ENCODE measurements at places on chromosomes 4 and X.

- DNase-seq, result no peak
Observed at GRCh38 chr4:71261001-71261400, 77.8 kb upstream of the SLC4A4 start.

GRCh38 chr4:182880387-182881356 is 36.5 kb downstream of the DCTD start:
- DNase-seq, result no peak

- DNase-seq, result no peak
Observed at GRCh38 chr4:184293552-184293951, 75.9 kb upstream of the ENPP6 start.

DNA sequence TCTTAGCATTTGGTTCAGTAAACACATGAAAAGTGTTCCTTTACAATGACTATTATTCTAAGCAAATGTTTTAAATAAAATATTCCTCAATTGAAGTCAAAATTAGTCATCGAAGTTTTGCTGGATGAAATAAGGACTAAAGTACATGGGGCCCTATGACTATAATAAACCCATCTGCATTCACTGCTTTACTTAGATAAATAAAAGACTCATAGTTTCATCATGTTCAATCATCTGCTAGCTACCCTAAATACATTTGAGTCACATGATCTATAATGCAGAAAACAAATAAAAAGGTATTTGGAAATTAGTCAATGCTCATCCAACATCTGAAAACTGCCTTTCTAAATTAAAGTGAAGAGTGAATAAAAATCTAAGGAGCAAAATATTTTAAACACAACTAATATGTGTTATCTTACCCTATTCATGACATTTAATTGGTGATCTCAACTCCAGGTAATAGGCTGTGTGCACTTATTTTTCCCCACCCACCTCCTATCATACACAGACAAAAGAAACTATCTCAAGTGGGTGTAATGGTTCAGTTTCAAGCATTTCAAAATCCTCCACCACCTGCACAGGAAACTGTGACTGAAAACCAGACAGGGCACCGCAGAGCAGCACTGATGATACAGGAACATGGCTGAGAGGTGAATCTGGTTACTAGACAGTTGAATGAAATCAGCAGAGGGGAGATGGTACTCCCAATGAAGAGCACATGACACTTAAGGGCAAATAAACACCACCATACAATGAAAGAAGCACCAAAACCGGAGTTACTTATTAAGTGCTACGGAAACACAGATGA is 78.6 kb downstream of the CAMK2D start:
- DNase-seq, result no peak

- DNase-seq, result no peak
Observed at GRCh38 chrX:82675104-82675503, 833.0 kb upstream of the POU3F4 start.

GRCh38 chrX:19846995-19847790 is 40.2 kb downstream of the SH3KBP1 start:
- no peak for DNase-seq

DNA sequence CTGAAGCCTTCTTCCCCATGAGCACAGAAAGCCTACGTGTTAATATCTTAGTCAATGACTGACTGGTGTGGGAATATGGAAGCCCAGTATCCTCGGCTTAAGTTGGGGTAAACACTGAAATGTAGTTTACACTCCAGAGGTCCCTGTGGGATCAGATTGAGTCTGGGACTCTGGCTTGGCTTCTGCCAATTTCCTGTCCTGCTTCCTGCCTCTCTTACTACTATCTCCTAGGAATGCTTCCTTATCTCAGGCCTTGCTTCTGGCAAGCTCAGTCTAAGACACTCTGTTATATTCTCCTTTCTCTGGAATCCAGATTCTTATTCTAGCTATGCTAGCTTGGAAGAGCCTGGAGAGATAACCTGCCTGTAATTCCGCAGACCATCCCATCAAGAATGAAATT is 174.0 kb upstream of the LDB2 start:
- DNase-seq, result no peak

DNA sequence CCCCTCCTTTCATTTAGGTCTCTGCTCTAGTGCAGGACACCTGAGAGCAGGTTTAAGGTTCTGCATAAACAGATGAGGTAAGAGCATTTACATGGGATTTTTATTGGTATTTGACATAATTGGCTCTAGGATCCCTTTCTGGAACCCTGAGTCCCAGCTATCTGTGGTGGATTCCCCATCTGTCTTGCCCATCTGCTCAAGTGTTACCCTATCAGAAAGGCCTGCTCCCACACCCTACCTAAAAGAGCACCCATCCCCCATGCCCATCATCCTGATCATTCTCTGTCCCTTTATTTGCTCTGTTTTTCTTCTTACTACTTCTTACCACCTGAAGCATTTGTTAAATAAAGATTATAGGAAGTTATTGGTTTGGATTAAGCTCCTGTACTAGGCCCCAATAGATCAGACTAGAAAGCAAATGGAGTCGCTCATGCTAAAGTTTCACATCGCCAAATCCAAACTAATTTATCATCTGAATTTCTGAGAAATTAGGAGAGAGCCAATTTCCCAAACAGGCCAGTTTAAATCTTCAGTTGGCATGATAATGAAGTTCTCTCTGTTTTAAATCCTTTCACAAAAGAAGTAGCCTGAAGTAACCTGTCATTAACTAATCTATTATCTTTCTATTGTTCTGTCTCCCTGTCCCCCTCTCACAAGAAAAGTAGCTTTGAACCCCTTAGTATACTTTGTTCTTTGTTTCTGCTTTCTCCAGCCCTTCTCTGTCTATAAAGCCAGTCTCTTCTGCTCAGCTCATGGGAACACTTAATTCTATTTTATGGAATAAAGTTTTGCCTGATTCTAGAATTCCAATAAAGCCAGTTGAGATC is 178.6 kb downstream of the ZNF674 start:
- no peak for DNase-seq

DNA sequence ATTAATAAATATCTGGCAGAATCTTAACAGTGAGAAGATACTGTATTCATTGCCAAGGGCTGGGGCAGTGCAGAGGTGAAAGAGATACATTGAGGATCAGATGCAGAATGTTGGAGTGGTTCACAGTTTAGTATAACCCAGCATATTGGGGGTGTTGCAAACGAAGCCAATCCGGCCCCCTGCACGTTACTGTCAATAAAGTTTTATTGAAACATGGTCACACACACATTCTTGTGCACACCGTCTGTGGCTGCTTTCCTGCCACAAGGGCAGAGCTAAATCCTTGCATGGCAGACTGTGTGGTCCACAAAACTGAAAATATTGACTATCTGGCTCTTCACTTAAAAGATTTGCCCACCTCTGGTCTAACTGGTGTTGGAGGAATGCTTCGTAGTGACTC is 119.7 kb downstream of the SHOX start:
- no peak for DNase-seq

- DNase-seq, result no peak
Observed at GRCh38 chr4:187178587-187178986, 454.9 kb upstream of the FAT1 start.

DNA sequence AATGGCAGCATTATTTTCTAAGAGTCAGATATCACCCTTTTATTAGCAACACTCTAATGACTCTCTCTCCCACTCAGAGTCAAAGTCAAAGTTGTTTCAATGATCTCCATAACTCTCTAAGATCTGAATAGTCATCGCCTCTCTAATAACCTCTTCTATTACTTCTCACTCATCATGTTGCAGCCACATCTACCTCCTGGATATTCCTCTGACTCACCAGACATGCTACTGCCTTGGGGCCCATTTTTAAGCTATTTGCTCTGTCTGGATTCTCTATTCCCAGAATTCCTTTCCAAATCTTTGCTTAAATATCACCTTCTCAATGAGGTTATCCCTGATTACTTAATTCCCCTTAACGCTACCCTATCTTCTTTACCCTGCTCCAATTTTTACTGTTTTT is 391.8 kb upstream of the MAGEB16 start:
- no peak for DNase-seq

DNA sequence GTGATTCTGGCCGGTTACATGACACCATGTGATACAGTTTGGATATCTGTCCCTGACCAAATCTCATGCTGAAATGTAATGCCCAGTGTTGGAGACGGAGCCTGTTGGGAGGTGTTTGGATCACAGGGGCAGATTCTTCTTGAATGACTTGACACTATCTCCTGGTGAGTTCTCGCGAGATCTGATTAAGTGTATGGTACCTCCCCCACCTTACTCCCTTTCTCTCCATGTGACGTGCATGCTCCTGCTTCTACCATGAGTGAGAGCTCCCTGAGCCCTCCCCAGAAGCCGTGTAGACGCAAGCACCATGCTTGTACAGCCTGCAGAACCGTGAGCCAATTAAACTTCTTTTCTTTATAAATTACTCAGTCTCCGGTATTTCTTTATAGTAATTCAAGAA is 23.6 kb downstream of the CPE start:
- no peak for DNase-seq

DNA sequence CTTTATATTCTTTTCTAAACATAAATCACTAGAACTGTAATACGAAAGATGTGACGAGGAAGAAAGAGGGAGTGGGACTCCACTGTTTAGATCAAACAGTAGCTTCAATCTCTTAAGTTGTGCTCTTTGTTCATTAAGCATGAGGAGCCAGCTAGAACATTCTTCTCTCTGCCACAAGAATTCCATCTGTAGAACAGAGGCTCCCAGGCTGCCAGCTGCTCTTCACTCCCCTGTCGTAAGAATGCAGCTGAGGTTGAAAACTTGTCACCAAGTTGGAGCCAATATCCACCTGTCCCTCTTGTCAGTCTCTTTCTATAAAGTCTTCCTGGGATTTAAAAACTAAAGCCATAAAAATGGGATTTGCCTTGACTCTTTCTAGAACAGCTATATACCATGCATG is 65.0 kb upstream of the SEC24B start:
- DNase-seq, result no peak

DNA sequence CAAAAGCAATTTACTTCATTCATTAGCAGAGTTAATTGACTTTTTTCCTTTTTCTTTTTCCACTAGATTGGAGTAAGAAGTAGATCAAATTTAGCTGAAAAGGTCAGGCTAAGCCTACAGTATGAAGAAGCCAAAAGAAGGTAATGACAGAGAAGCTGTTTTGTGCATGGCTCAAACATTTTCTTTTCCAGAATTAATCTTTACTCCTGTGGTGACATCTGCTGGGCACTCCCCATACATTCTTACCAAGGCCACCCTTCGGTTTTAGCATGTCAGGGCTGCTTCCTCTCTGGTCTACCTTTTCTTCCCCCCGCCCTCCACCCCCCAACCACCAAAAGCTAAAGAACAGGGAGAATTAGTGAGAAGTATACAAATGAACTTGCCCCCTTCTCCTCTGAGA is 70.2 kb downstream of the CLDN22 start:
- no peak for DNase-seq

- DNase-seq, result no peak
Observed at GRCh38 chr4:138632856-138633579, 382.6 kb upstream of the NOCT start.

DNA sequence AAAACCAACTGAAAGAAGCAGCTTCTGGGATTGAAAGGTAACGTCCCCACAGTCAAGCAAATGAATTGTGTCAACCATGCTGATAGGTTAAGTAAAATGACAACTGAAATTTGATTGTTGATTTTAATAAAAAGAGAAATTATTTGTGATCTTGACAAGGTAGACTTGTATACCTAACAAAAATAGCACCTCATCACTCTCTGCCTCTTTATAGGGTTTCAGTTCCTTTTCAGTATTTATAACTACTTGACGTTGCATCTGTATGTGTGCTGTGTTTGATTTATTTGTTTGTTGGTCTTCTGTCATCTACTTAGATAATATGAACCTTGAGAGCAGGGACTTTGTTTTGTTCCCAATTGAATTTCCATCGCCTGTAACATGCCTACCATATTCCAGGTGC is 7.9 kb upstream of the PPP3CA start:
- no peak for DNase-seq

GRCh38 chr4:140133576-140133975 is 20.4 kb downstream of the MAML3 start:
- DNase-seq, result no peak

DNA sequence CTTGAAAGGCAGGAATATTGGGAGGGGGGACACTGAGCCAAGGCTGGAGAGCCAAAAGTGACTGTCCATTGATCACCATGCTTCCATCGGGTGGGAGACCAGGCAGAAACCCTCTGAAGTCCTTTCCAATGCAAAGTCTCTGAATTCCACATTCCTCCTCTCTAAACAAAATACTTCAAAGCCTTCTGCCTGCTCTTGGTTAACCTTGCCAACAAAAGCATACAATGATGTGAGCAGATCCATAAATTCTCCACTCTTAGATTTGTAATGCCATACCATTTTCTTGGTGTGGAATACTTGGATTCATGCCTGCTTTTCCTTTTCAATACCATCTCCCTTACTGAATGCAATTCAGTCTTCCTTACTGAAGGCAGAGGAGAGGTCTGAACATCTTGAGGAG is 74.1 kb upstream of the FAM9B start:
- DNase-seq, result no peak

GRCh38 chrX:148381603-148382002 is 118.8 kb upstream of the AFF2 start:
- DNase-seq, result no peak

DNA sequence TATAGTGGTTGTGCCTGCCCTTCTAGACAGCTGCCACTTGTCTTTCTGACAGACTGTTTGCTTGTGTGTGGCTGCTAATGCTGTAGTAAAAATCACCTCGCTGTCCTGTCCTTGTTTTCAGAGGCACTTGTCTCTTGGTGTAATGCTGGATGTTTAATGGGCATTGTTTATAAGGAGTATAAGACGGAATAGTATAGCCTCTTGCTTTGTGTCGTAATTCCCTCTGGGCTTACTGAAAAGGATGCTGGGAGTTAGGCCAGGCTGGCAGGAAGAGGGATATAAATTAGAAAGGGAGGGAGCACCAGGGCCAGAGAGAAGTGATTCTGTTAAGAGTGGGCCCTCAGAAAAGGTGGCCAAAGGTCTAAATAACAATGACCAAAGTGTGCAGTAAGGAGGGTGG is 29.0 kb downstream of the NHS start:
- no peak for DNase-seq

- DNase-seq, result no peak
Observed at GRCh38 chrX:9376111-9376510, 88.7 kb upstream of the TBL1X start.

DNA sequence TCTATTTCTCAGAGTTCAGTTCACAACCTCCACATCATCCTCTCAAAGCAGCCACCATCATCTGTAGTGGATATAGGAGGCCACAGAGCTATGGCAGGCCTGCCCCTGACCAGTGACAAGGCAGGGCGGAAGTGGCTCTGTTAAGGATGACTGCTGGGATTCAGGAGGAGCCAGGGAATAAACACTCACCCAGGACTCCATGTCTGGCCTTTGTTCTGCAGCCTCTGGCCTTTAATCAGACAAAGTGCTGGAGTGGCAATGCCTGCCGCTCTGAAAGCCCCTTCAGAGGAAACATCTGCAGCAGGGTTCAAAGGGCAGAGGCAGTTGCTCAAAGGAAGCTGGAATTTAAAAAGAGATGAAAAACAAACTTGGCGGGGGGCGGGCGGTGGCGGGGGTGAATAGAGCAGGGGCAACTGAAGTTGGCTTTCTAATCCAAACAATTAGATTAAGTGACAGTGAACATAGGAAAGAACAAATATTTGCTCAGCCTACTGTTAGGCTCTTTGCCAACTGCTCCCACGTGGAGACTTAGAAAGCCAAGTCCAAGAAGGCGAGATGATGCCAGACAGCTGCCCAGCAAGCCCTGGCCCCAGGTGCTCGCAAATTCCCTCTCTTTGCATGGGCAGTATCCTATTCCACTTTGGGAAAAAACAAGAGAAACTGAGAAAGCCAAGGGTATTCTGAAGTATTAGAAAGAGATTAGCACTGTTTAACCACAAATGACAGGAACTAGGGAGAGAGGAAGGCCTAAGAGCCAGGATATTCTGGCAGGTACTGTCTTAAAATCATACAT is 5.5 kb downstream of the MPP1 start:
- DNase-seq, result no peak
